ENCODE measurements at places on chromosomes 3 and 15.

DNA sequence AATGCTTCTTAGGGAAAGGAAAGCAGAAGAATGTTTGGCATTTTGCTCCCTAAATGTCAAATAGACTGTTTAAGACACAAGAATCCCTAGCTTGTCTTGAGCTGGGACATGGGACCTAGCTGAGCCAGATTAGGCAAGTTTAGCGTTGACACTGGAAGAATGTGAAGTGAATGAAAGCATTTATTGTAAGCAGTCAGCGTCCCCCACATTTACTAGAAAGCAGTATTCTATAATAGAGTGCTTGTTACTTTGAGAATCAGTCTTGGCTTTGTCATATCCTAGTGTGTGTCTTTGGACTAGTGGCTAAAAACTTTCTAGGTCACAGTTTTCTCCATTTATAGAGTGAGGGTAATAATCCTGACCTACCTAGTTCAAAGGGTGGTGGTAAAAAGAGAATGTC is 161.6 kb downstream of the ADAMTSL3 start:
- no peak for DNase-seq

DNA sequence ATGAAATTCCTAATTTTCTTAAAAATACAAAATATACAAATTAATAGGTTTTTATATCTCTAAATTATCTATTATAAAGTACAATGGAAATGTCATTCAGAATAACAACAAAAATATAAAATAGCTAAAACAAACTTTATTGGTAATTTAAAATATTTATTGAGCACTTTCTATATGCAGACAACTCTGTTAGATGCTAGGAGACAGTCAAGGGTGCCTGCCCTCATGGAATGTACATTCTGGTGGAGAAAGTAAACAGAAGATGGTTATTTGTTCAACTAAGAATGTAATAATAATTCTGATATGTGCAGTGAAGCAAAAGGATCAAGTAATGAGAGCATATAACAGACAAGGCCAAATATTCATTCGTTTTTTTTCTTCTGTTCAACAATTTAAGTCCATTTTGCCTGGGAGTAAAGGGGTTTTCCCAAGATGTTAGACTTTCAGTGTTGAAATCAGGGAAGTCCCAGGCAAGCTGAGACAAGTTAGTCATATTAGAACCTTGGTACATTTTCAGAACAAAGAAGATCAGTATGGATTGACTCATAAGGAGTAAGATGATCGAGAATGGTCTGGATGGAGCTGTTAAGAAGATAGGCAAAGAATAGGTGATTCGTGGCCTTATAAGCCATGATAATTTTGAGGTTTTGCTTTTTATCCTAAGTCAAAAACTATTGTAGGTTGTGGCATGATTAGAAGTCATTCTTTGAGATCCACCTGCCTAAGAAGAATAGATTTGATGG is 150.2 kb upstream of the MLF1 start:
- no peak for DNase-seq

- DNase-seq, result no peak
Measured at GRCh38 chr15:27742751-27743477, 356.2 kb downstream of the OCA2 start.

DNA sequence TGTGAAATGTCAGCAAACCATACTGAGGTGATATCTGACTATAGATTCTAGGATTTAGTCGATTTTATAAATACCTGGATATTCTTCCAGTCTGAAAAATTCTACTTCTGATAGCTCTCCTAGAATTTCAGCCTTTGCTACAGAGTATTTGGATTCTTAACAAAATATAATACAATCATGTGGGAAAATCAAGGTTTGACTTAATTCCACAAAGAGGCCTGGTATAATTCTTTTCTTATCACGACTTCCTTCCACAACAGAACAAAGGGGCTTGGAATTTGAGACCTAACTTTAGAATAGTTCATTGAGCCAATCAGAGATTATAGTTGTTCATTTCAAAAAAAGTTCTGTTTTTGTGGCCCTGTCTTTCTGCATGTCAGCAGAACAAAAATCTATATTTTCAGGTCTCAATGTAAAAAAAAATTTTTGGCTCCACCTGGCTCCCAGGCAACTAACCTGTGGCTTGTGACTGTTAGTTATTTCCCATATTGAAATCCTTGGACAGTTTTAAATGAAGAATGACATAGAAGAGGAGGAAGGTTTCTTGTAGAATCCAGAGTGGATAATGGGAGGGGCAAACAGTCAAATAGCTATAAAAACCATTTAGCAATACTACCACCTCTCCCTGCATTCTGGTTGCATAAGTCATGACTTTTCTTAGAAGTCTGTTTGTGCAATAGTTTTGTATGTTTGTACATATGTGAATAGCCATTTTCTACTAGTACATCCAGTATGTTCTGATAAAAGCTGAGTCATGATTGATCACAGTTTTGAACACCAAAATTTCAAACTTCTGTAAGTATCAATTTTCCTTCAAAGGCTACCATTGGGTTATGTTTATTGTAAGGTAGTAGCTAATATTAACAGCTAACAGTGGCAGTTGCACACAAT is 4.0 kb downstream of the TM4SF1 start:
- no peak for DNase-seq

GRCh38 chr15:79332824-79333510 is 22.1 kb downstream of the TMED3 start:
- no peak for DNase-seq

DNA sequence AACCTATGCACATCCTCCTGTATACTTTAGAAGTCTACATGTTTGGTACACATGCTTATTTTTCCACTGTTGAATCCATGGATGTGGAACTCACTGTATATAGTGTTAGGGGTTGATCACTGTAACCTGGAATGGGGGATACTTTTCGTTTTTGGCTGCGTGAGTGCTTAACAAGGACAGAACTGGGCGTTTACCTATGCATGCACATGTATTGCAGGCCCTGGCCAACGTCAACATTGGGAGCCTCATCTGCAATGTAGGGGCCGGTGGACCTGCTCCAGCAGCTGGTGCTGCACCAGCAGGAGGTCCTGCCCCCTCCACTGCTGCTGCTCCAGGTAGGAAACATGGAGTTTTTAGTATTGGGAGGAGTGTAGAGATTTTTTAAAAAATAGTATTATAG is 2.3 kb downstream of the RPLP1 start:
- no peak for DNase-seq

GRCh38 chr15:98719137-98719740 is 70.9 kb downstream of the IGF1R start:
- no peak for DNase-seq

GRCh38 chr3:28598165-28598564 is 249.5 kb upstream of the AZI2 start:
- DNase-seq, result no peak

GRCh38 chr15:92273286-92273685 is 120.4 kb upstream of the ST8SIA2 start:
- DNase-seq, result no peak

- no peak for DNase-seq
Measured at GRCh38 chr3:19886404-19886803, 47.6 kb downstream of the EFHB start.

- no peak for DNase-seq
Measured at GRCh38 chr3:119608405-119609000, 10.8 kb downstream of the PLA1A start.

All from activated T-cell treated with anti-CD3 and anti-CD28 coated beads for 4 hours (primary cell).